Activated CD4-positive, alpha-beta T cell treated with anti-CD3 and anti-CD28 coated beads for 36 hours (primary cell): ENCODE measurements at places on chromosomes 1 and 21.

DNA sequence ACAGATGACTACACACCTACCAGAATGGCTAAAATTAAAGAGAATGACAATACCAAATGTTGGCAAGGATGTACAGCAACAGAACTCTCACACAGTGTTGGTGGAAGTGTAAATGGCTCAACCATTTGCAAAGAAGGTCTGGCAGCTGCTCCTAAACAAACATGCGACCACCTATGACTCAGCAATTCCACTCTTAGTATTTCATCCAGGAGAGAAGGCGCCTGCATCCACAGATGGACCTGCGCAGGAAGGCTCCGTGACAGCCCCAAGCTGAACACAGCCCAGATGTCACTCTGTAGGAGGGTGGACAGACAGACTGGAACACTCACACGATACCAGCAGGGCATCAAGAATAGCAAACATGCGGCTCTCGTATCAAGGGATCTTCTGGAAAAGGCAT, 6.7 kb downstream of the PTTG1IP start:
- no peak for DNase-seq

DNA sequence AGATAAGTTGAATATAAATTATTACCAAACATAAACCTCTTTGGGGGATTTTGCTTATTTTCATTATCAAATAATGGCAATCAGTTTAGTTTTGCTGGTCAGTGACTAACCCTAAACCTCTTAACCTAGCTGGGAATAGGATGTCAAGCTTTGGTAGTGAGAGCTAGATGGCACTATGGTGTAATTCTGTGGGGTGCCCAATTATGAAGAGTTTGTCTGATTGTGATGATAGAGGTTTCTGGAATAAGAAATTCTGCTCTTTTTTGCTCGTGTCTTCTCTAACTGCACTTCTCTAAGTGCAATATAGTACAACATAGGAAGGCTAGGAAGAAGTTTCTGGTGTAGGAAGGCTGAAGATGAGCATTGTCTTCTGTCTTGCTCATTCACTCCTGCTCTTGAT, 59.8 kb downstream of the XCL1 start:
- no peak for DNase-seq

DNA sequence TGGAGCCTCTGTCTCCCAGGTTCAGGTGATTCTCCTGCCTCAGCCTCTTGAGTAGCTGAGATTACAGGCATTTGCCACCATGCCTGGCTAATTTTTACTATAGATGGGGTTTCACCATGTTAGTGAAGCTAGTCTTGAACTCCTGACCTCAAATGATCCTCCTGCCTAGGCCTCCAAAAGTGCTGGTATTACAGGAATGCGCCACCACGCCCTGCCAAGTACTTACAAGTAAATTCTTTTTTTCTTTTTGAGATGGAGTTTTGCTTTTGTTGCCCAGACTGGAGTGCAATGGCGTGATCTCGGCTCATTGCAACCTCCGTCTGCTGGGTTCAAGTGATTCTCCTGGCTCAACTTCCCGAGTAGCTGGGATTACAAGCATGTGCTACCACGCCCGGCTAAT, 42.5 kb downstream of the RPRD2 start:
- no peak for DNase-seq

GRCh38 chr1:24912376-24913273, 17.5 kb downstream of the RUNX3 start:
- DNase-seq = peak; percentile 35

- no peak for DNase-seq
These were observed 80.2 kb downstream of the NTMT2 start for GRCh38 chr1:170225781-170226530.

GRCh38 chr1:190377294-190377693, 100.4 kb downstream of the BRINP3 start:
- no peak for DNase-seq

DNA sequence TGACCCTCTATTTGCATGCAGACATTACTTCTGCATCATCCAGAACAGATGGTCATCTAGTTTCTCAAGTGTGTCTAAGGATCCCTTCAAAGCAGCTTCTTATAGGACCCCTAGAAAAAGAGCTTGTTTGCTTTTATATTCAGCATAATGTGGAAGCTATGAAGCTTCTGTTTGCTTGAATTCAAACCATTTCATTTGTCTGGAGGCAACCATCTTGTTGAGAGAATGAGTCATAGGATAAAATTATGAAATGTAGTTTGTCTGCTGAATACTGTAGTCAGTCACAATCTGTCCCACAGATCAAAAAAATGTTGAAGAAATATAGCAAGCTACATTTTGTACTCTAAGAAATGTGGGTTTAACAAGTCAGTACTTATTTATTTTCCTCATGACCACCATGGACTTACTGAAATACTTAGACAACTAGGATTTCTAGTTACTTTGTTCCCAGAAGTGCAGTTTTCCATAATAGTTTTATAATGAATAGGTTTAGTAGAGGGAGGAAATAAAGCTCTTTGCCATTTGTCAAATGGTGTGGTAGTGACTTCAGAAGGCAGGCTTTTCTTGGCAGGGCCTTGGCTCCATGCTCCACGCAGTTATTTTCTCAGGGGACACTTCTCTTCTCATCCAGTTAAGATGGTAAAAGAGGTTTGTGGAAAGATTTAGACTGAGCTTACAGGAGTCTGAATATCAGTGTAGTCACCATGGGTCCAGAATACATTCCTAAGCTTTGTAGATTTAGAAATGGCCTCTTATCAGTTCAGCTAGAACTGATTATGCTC, 74.8 kb upstream of the DEPDC1 start:
- no peak for DNase-seq

DNA sequence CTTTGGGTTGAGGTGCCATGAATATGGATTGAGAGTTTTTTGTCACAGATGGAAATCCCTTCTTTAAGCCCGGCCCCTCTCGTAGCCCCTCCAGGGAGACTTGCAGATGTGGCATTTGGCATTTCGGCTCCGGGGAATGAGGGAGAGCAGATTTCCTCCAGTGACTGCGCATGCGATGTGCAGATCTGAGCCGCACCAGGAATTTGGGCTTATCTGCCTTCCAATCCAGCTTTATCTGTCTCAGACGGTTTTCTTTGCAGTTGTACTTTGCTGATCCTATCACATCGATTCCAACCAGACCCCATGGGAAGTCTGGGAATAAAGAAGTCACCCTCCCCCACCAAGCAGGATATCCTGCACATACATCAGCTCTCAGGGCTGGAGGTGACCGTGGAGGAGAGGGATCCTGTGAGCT, 11.7 kb downstream of the KIF26B start:
- no peak for DNase-seq

DNA sequence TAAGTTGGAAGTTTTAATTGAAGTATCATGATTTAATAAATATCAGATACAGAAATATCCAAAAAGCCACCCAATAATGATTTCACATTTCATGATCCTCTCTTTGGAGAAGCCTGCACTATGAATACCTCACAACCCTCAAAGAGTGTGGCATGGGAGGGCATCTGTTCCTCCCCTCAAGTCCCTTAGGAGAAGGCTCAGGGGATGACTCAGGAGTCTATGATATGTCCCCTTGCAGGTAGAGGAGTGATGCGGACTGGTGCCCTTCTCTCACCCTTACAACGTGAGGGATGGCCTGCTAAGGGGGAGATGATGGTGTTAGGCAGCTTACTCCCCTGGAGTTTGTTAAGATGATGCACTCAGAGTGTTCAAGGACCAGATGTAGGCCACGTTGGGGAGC, 303.3 kb upstream of the DUSP10 start:
- DNase-seq = no peak

- DNase-seq = no peak
These were observed 151.6 kb upstream of the UBE2U start for GRCh38 chr1:64051796-64052195.

DNA sequence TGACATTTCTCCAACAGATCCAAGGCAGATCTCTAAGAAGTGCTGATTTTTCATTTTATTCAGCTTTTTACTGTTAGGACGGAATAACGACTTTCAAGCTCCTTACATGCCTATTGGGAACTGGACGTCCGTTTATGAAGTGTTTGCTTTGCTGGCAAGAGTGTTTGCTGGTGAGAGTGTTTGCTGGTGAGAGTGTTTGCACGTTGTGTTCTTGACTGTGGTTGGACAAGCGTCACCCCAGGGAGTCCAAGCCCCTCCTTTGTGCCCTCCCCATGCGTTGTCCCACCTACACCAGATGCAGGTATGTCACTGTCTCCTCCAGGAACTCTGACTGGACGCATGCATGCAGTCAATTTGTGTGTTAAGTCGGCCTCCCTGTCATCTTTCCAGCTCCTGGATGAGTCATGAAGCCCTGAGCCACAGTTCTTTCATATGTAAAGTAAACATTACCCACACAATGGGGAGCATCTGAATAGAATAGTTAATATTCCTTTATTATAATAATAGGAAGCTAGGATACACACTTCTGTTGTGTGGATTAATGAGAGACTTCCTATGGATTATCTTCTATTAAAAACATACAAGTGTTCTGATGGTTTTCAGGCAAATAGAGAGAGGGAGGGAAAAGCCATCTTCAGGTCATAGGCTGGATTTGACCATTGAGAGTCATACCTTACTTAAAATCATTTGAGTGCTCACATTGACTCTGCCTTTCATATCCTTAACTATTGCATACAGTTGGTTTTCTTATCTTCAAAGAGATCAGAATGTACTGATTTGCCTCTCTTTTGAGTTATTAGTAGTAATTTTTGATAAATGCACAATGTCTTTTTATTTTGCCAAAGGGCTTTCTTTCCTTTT, 119.2 kb downstream of the GALNT2 start:
- peak; percentile 56 for DNase-seq

DNA sequence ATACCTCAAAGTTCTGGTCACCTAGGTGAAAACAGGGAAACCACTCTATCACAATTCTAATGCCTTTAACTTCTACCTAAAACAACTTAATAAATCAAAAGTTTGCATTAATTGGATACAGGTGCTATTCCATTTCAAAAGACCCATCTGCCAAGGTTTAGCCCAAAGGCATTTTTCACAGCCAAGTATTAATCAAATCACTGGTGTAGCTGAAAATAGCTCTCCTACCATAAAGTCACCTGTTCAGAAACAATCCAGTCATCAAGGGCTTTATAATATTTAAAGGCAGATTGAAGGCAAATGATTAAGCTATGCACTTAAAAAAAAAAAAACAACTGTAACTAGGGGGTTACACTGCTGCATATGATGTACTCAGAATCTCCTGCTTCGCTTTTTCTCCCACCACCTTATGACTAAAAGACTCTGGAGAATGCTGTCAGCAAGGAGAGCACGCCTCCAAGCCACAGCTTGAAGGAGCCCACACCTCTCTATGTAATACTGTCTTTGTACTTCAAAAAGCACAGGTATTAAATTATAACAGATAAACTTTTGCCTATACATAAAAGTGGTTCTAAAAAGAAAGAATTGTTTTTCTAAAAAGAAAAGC, 20.5 kb downstream of the KIAA0319L start:
- peak; percentile 51 for DNase-seq

GRCh38 chr1:12722626-12723025, 6.7 kb downstream of the AADACL3 start:
- DNase-seq = no peak

DNA sequence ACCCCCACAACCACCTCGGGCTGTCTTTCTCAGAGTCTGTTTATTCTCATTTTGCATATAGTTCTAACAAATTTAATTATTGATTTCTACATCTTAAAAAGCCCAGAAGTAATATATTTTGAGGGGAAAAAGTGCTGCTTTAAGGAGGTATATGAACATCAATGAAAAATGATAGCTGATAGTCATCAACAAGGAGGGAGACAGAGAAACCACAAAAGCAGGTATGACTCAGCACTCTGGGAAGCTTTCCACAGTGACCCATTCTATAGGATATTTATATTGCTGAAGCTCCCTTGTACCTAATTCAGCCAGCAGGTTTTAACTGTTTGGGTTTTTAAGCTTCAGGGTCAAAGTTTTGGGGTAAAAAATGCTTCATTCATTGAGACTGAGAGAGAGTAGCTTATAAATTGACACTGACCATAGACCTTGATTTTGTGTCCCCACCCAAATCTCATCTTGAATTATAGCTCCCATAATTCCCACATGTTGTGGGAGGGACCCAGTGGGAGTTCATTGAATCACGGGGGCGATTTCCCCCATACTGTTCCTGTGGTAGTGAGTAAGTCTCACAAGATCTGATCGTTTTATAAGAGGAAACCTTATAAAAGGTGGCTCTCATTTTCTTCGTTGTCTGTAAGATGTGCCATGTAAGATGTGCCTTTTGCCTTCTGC, 27.4 kb downstream of the VANGL1 start:
- no peak for DNase-seq

- DNase-seq = no peak
These were observed 553.4 kb downstream of the PLPP3 start for GRCh38 chr1:56025942-56026341.

- no peak for DNase-seq
These were observed 43.1 kb downstream of the PBX1 start for GRCh38 chr1:164602101-164602422.

DNA sequence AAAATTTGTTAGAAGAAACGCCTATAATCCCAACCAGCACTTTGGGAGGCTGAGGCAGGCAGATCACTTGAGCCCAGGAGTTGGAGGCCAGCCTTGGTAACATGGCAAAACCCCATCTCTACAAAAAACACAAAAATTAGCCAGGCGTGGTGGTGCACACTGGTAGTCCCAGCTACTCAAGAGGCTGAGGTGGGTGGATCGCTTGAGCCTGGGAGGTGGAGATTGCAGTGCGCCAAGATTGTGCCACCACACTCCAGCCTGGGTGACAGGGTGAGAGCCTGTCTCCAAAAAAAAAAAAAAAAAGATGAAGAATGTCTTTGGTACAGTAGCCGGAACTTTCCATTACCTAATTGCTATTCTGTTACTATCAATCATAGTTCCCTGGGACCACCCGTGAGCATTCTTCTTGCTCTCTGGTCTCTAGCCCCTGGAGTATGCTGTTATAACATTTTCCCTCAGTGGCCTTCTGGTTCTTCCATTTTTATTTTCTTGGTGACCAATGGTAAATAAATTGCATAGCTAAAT, 43.4 kb downstream of the WASF2 start:
- DNase-seq = no peak

DNA sequence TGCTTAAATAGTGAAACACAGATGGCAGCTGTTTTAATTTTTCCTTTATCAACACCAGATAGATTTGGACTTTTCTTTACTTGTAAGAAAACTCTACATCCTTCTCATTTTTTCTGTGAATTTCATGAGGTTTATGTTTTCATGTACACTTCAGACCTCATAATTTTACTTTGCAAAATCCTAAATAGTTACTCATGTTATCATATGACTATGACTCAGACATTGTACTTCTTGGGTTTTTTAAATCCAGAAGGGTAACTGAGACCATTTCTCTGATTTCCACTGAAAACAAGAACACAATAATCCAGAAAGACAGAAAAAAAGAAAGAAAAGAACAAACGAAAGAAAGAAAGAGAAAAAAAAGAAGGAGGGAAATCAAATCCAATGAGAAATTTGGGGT, 1021.6 kb downstream of the NCAM2 start:
- no peak for DNase-seq

DNA sequence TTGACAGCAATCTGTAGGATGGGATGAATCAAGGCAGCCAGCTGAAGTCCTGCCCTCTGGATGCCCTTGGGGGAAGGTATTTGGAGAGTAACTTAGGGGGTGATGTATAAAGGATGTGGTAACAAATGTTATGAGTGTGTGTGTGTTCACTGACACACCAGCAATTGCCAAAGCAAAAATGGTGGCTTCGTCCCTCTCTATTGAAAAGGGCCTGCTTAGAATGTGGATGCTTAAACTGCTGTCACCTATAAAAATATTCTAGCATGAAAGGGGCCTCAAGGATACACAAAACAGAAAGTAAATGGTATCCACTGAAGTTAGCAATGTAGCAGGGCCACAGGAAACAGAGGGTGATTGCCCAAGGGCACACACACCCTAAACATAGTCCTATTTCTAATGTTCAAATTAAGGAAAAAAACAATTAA, 15.1 kb upstream of the AIM2 start:
- DNase-seq = peak; percentile 59

GRCh38 chr1:239826736-239827135, 264.9 kb upstream of the FMN2 start:
- DNase-seq = no peak

- DNase-seq = no peak
These were observed 124.1 kb downstream of the DPYD start for GRCh38 chr1:97796711-97797110.
